ENCODE measurements at places on chromosomes 5 and 9. TPM values are rescaled to one million over a fixed set of nuclear protein-coding genes. Genes with fewer than 3 reads are reported as not detected.

SLU7 gene
- total RNA-seq, result 58.4 TPM

SV2C gene
- total RNA-seq, result not detected

- DNase-seq, result no peak
Measured at GRCh38 chr5:98334946-98335345, 438.5 kb upstream of the RGMB start.

SLC6A7 gene
- not detected for total RNA-seq

GRCh38 chr9:21825637-21826036 lies 23.2 kb downstream of the MTAP start:
- DNase-seq, result no peak

DNA sequence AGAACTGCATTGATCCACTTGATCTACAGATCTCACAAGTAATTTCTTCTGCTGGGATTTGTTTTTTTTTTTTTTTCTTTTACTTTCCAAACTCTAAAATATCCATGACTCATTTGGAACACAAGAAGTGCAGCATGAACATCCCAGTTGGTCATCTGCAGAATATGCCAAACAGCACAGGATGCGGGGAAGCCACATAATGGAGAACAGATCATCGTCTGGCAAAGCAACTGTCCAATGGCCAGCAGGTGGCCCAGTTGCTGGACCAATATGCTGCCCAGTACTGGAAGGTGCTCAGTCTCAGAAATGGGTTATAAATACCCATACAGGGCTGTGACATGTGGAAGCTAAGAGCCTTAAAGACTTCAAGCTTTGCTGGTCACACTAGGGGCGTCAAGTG lies 221.3 kb upstream of the TAS2R1 start:
- DNase-seq, result peak; percentile 93

All from A172 (cell line).